ENCODE measurements at places on chromosomes 5 and 9.

GRCh38 chr5:127987354-127988145 lies 96.0 kb upstream of the SLC12A2 start:
- no peak for DNase-seq

DNA sequence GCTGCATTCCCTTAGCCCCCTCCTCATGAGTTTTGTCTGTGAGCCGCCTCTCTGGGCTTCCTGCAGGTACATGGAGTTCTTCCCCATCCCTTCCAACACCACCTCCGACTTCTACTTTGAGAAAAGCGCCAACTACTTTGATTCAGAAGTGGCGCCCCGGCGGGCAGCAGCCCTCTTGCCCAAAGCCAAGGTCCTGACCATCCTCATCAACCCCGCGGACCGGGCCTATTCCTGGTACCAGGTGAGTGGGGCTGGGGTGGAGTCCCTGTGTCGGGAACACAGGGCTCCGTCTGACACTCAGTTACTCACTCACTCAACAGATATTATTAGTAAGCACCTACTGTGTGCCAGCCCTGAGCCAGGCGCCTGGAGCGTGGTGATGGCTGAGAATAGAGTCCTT lies 37.3 kb downstream of the NDST1 start:
- DNase-seq, result no peak

- no peak for DNase-seq
Measured at GRCh38 chr5:9126490-9126889, 419.4 kb downstream of the SEMA5A start.

DNA sequence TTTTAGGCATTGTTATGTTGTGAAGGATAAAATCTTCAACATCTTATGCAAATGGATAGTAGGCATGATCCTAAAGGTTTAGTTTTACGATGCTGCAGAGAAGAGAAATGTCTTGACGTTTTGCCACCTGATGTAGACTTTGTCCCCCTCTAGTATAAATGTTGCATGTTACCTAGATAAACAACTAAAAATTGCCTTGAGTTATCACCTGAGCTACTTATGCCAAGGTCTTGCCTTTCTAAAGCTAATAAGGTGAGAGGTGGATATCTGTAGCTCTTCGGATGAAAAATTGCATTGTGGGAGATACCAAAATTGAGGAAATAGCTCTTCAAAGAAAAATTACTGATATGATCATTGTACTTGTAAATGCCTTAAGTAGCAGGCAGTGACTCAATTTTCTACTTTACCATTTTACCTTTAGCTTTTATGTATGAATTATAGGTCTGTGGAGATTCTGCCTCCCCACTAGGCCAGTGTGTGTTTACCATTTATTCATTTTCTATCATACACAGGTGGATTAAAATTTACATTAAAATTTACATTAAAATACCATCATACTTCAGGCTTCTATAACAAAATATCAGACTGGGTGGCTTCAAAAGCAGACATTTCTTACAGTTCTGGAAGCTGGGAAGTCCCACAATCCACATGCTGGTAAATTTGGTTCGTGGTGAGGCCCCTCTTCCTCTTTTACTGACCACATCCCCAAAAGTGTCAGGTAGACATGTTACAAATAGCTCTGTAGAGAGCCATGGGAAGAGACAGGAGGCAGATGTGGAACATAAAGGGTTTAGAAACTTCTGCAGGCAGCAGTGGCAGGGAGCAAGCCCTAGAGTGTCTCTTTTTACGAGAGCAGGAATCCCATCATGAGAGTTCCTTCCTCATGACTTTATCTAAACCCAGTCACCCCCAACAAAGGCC lies 100.7 kb upstream of the ERBIN start:
- DNase-seq, result no peak

DNA sequence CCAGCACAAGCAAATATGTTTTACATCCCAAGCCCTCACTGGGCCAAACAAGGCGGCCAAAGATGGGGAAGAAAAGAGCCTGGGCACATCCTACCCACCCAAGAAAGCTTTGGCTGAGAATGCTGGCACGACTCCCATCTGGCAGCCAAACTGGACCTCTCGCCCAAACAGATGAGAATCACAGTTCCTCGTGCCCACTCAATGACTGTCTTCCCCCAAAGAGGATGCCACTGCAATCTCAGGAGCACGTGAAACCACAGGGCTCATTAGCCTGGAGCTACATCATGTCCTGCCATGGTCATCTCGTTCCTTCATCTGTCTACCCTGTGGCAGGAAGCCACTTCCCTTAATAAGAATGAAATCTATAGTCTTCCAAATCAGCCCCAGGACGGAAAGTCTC lies 536.8 kb downstream of the BNC2 start:
- DNase-seq, result peak; percentile 89

DNA sequence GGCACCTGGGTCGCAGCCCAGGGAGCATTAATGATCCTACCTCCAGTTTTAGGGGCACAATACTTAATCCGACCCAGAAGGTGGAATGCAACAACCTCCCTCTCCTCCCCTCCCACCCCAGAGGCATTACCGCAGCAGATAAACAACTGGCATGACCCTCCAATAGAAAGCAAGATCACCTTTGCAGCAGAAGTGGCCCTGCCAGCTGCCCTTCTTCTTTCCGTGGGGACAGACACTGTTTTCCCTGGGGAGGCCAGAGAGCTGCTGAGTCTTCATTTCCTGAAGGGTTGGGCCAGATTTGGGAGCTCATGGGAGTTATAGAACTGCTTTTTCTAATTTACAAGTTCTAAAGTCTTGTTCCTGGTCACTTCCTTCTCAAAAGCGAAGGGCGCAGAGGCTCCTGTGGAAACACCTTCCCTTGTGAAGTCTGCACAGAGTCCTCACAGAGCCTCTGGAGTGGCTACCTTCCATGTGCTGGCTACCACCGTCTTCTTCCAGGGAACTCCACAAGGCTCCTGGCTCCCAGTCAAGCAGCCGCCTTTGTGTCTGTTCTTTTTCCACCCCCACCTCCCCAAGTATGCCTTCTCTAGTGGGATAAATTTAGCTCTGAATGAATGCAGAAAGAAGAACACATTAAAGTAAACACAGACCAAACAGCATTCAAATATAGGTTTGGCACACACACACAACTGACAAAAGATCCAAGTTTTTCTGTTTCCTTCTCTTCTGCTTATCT lies 8.0 kb upstream of the PALM2AKAP2 start:
- peak; percentile 20 for DNase-seq

DNA sequence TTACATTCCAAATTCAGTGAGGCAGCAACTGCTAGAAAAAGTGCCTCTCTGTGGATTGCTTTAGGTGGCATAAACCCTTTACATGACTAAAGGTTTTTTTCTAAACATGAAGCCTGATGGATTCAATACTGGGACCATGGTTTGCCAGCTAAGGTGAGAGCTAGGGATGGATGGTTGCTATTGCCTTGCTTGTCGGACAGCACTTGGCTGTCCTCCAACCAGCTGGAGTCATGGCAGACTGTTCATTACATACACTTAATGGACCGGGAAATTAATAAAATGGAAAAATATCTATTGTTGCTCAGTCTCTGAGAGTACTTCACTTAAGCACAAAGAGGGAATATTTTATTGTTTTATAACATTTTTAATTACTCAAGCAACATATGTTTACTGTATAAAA lies 116.9 kb upstream of the TRPC7 start:
- no peak for DNase-seq

DNA sequence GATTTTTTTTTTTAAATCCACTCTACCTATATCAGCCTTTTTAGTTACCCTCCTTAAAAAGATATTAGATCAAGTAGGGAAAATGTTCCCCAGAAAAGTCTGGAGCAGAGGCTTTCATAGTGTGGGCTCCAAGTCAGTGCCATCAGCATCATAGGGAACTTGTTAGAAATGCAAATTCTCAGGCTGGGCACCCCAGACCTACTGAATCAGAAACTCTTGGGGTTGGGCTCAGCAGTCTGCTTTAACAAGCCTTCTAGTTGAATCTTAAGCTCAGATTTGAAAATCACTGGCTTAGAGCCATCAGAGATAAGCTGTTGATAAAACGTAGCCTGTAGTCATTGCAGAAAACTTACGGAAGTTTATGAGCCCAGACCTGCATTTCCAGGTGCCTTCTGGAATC lies 140.1 kb downstream of the TMEM38B start:
- DNase-seq, result no peak

GRCh38 chr5:180436275-180436674 lies 57.9 kb upstream of the CNOT6 start:
- DNase-seq, result no peak

GRCh38 chr9:71361357-71361756 lies 239.9 kb upstream of the TRPM3 start:
- no peak for DNase-seq

DNA sequence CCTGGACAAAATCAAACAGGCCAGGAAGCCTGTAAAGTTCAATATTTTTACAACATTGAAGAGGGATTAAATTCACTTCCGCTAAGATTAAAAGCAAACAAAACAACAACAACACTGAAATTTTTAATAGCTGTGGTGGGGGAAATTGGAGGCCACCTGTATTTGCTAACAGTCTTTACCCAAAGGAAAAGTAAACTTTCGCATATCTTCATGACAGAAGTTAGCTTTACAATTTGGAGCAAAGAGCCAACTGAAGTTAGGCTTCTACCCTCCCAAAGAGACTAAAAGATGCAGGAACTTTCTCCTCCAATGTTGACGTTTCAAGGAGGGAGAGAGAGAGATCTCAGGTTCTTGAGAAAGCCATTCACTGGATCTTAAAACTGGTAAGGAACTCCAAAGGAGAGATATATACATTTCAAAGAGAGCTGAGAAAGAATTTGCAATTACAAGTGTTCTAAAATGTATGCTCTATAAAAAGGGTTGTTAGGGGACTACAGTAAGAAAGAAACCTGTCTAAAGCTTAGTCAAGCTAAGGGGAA lies 349.2 kb upstream of the CDH9 start:
- no peak for DNase-seq

- DNase-seq, result no peak
Measured at GRCh38 chr5:125232779-125233230, 486.4 kb upstream of the ZNF608 start.

DNA sequence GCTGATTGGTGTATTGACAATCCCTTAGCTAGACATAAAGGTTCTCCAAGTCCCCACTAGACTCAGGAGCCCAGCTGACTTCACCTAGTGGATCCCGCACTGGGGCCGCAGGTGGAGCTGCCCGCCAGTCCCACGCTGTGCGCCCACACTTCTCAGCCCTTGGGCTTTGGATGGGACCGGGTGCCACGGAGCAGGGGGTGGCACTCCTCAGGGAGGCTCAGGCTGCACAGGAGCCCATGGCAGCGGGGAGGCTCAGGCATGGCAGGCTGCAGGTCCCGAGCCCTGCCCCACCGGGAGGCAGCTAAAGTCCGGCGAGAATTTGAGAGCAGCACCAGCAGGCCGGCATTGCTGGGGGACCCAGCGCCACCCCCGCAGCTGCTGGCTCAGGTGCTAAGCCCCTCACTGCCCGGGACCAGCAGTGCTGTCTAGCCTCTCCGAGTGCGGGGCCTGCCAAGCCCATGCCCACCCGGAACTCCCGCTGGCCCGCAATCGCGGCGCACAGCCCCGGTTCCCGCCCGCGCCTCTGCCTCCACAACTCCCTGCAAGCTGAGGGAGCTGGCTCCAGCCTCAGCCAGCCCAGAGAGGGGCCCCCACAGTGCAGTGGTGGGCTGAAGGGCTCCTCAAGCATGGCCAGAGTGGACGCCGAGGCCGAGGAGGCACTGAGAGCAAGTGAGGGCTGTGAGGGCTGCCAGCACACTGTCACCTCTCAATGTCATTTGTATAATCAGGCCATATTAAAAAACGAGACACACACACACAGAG lies 437.2 kb downstream of the CSNK1G3 start:
- DNase-seq, result no peak

GRCh38 chr9:101055516-101055915 lies 27.0 kb downstream of the PLPPR1 start:
- no peak for DNase-seq

GRCh38 chr5:86824637-86825036 lies 206.9 kb downstream of the COX7C start:
- no peak for DNase-seq

DNA sequence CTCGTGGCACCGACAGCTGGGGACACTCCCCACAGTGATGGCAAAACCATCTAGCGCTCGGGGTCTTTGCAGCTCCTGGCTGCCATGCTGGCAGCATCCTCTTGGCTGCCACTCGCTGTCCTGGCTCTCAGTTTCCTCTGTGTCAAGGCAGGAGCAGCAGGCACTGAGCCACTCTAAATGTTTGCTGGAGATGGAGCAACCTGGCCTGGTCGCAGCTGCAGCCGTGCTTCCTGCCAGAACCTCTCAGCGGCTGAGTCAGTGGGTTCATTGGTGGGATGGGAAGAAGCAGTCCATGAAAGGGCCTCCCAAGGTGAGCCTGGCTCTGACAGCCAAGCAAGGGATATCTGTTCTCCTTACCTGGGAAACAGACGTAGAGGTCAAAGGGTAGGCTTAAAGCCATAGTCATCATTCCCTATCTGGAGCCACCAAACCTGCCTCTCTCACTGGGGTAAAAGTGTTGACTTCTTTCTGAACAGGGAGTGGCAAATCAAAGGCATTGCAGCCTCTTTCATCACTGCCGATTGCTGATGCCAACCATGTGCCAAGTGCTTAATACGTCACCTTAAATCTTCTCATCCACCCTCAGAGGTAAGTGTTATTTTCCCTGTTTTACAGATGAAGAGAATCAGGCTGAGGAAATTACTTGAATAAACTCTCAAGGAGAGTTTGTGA lies 304.8 kb upstream of the ZNF462 start:
- no peak for DNase-seq

DNA sequence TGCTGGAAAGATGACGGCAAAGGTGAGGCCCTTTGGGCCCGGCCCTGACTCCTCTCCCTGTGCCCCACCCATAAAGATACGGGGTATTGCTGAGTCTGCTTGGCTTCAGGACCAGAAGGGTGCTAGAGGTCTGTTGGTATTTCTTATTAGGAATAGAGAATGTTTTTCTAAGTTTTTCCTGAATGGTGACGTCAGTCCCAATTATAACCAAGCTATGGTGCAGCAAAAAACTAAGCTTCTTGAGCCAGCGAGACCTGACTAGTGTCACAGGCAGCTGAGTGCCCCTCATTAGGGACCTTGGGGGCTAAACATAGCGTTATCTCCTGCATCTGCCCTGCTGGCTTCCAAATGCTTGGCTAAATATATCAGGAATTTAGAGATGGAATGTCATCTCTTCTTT lies 151.0 kb upstream of the TBC1D2 start:
- no peak for DNase-seq

- no peak for DNase-seq
Measured at GRCh38 chr9:13717322-13718054, 438.0 kb upstream of the MPDZ start.

- no peak for DNase-seq
Measured at GRCh38 chr9:100725371-100725770, 147.5 kb downstream of the CAVIN4 start.

GRCh38 chr5:148491793-148492184 lies 108.0 kb downstream of the FBXO38 start:
- no peak for DNase-seq

Data from posterior cingulate gyrus (tissue), 11 donors.